T-cell (primary cell): ENCODE measurements at places on chromosomes 7 and 10.
A peak's percentile ranks its signal among the peaks of the same experiment; 100 is the strongest.

DNA sequence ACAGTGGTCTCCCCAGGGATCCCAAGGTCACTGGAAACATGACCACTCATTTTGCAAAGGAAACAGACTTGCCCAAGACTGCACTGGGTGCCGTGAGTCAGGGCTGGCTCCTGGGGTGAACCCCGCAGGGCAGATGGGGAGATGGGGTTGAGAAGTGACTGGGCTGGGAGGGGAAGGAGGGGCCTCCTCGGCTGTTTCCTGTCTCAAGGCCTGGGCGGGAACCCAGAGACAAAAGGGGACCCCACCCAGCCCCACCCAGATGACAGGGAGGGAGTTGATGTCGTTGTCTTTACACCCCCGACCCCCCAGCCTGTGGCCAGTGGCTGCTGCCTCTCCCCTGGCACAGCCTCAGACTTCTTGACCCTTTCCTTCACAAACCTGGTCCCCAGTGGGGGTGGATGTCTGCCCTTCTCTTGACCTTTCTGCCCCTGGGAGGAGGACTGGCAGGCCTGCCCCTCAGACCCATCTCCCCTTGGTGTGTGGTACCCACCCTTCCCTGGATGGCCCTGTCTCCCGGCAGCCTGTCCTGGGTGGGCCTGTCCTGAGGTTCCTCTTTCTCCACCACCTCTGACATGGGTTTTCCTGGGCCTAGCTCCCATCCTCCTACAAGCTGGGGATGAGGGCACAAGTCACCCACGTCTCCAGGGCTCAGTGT lies 1.4 kb downstream of the MYO1G start:
- DNase-seq = peak; percentile 75

DNA sequence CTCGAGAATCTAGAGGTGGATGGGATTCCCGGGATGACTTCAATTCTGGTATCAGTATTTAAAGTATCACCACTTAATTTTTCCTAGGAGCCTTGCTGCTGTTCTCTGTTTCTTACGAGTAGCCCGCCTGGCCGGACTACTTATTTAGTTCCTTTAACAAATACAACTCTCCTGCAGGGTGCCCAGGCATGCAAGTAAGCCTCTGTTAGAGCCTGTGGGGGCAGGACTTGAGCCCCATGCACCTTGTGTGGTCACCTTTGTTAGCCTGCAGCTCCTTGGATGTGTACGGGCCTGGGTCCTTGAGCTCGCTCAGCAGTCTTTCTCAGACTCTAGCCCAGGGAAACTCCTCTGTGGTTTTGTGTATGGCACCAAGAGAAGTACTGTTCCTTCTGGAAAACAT lies 16.1 kb downstream of the EIF4H start:
- DNase-seq = no peak

DNA sequence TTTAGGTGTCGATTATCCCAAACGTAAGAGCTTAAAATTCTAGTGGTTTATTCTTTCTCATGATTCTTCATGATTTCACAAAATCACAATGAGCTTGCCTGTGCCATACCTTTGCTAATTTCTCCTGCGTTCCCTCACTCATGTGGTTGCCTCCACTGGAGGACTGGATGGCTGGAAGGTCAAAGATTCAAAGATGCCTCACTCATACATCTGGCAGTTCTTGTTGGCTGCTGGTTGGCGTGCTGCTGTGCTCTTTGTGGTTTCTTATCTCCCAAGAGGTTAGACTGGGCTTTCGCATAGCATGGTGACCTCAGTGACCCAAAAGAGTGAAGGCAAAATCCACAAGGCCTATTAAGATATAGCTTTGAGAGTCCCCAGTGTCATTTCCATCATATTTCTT lies 877.6 kb upstream of the AUTS2 start:
- no peak for DNase-seq

DNA sequence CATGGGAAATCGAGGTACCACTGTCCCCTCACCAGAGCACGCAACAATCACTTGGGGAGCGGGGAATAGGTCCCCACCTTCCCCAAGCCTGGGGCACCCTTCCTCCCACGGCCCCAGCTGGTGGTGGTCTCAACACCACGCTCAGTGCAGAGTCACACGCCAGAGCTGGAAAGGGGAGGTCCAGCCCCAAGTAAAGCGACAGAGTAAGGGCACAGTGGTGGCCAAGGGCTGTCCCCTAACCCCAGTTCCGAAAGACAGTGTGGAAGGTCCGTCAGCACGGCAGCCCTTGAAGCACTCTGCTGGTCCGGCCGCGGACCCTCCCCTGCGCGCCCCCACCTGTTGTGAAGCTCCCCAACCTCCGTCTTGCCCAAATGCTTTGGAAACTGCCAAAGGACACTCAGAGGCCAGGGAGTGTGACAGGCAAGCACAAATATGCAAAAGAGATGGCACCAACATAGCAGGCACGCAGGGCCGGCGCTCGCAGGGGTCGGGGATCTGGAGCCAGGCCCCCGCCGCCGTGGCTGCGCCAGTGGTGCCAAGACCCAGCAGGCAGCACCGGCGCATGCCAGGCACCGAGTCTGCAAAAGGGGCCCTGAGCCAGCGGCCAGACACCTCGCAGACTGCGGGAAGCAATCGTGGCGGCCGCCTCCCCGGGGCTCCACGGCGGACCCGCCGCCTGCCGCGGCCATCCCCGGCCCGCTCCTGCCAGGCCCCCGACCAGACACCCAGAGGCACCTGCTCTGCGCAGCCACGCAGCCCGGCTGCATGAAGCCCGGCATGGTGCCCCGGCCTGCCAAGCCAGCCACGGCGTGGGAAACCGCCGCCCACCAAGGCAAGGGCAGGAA lies 51.6 kb upstream of the SRRM3 start:
- DNase-seq = no peak

DNA sequence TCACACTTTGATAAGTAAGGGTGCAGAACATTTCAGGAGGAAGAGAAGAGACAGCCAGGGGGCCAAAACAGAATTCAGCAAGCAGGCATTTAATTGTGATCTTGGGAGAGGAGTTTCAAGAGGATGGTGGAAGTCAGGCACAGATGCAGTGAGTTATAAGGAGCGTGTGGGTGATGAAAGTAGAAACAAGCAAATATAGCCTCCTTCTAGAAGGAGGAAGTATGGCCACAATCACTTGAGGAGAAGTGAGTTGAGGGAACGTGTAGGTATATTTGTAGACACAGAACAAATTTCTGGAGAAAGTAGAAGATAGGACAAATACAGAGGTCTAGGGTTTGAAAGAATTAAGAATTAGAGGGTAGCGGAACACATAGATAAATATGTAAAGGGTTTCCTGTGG lies 165.8 kb downstream of the CACNB2 start:
- DNase-seq = no peak

- DNase-seq = no peak
Observed at GRCh38 chr7:74332373-74333176, 43.4 kb downstream of the CLIP2 start.

- no peak for DNase-seq
Observed at GRCh38 chr7:14583518-14583917, 319.0 kb downstream of the DGKB start.

DNA sequence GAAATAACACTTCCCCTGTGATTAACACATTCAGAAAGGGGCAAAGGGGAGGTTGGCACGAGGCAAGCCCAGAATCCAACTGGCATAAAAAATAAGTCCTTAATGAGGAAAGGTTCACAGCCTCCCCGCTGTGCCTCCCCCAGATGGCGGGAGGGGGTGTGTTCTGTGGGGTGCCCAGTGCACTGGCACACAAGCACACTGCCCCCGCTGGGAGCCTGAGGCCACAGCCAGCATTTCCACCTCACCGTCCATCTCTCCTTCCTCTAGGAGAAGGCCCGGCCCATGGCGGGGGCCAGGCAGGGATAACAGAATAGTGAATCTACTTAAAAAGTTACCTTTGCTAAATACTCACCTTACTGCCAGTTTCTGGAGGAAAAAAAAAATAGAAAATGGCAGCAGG lies 43.2 kb downstream of the PRKAG2 start:
- DNase-seq = no peak

DNA sequence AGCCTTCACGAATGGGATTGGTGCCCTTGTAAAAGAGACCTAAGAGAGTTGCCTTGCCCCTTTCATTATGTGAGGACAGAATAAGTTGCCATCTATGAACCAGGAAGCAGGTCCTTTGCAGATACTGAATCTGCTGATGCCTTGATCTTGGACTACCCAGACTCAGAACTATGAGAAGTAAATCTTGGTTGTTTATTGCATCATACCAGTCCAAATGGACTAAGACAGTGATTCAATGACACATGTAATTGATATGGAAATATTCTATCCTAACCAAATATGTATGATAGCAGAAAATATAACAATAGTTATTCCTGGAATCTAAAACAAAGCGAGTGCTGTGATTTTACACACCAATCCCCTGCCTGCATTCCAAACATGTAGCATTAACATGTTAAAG lies 17.0 kb upstream of the LYZL1 start:
- DNase-seq = no peak

GRCh38 chr10:89773081-89773480 lies 71.7 kb downstream of the KIF20B start:
- DNase-seq = no peak

GRCh38 chr10:71995887-71996575 lies 31.8 kb downstream of the CHST3 start:
- no peak for DNase-seq

- no peak for DNase-seq
Observed at GRCh38 chr7:155972651-155973390, 160.6 kb upstream of the SHH start.

DNA sequence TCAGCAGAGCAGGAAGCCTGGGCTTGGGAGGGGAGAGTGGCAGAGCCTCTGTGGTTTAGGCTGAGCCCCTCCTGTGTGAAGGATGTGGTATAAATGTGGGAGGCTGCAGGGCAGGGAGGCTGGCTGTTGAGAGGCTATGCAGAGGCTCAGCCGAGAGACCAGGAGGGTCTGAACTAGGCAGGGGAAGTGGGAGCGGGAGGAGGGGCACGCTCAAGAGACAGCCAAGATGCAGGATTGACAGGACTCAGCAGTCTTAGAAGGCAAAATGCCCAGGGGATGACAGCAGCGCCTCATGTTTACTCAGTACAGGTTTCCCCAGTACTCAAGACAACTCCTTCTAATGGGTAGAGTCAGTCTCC lies 24.3 kb downstream of the BTBD16 start:
- no peak for DNase-seq

GRCh38 chr10:17144757-17145156 lies 15.1 kb upstream of the CUBN start:
- DNase-seq = no peak

DNA sequence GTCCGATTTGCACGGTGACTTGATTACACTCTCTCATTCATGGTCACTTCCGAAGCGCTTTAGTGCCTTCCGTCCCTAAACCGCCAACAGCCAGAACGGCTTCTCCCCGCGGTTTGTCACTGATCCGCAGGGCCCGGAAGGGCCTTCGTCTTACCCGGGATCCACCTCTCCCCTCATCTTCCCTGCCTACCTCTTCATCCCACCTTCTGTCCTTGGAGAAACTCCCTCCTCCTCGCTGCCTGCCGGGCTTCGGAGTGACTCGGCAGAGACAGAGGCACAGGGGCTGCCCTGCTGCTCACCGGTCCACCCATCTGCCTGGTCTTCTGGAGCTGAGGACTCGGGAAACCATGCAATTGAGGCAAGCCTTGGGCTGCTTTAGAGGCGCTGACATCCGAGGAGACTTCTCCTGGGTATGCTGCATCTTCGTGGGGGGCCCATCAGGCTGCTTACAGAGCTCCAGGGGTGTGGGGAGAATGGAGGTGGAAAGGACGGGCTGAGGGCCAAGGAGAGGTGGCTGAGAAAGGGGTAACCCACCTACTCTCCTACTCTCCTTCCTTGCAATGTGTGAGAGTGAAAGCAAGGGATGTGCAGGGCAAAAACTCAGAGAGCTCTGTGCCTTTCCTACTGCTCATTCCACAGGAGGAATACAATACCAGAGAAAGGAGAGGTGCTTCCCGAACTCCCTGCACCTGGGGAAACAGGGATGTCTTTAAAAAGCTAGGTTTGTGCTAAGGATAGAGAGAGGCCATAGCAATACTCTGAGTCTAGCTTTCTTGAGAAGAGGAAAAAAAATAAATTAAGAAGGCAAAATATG lies 1.0 kb upstream of the HOXA11 start:
- DNase-seq = no peak

DNA sequence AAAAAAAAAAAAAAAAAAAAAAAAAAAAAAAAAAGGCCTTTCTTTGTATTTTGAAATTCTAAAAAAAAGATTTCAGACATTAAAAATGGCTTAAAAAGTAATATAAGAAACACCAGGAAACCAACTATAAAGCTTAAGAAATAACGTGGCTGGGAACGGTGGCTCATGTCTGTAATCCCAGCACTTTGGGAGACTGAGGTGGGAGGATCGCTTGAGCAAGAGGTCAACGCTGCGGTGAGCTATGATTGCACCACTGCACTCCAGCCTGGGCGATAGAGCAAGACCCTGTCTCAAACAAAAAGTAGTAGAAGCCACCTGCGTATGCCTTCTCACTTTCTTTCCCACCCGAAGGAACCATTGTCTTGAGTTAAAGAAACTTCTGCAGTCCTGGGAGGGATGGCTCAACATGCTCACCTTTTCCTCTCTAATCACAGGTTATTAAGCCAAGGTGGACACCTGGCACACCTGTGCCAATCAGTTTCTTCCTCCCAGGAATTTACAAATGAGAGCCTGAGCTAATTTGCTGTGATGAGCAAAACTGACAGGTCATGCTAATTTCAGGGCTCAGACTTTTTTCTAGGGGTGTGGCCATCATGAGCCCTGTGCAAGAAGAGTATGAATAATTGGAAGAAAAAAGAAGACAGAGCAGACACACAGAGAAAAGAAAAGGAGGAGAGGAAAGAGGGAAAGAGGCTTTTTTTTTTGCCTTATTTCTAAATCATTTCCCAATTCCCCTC lies 72.0 kb upstream of the PARD3 start:
- DNase-seq = no peak

- no peak for DNase-seq
Observed at GRCh38 chr7:139737221-139738100, 40.3 kb downstream of the HIPK2 start.

GRCh38 chr10:61338146-61338545 lies 115.0 kb downstream of the TMEM26 start:
- DNase-seq = no peak

- DNase-seq = no peak
Observed at GRCh38 chr7:46108272-46108671, 187.2 kb upstream of the IGFBP3 start.

DNA sequence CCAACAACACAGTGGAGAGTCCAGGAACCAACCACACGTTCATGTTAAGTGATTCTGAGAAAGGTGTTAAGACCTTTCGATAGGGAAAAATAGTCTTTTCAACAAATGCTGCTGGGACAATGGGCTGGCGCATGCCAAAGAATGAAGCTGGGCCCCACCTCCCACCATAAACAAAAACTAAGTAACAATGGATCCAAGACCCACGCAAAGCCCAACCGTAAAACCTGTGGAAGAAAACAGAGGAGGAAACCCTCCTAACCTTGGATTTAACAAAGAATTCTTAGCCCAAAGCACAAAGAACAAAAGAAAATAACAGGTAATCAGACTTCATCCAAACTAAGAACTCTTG lies 272.8 kb downstream of the ELFN1 start:
- no peak for DNase-seq
